ENCODE measurements at places on chromosomes 16 and 17.

GRCh38 chr16:19860166-19861041, 24.2 kb downstream of the GPRC5B start:
- peak; percentile 73 for DNase-seq

- DNase-seq, result no peak
Measured at GRCh38 chr17:57493171-57493570, 236.8 kb downstream of the MSI2 start.

- peak; percentile 33 for DNase-seq
Measured at GRCh38 chr16:55418586-55418985, 60.4 kb upstream of the MMP2 start.

GRCh38 chr17:76872221-76872873, 4.1 kb downstream of the MGAT5B start:
- peak; percentile 35 for DNase-seq

- DNase-seq, result no peak
Measured at GRCh38 chr17:50573866-50574611, 13.5 kb downstream of the CACNA1G start.

DNA sequence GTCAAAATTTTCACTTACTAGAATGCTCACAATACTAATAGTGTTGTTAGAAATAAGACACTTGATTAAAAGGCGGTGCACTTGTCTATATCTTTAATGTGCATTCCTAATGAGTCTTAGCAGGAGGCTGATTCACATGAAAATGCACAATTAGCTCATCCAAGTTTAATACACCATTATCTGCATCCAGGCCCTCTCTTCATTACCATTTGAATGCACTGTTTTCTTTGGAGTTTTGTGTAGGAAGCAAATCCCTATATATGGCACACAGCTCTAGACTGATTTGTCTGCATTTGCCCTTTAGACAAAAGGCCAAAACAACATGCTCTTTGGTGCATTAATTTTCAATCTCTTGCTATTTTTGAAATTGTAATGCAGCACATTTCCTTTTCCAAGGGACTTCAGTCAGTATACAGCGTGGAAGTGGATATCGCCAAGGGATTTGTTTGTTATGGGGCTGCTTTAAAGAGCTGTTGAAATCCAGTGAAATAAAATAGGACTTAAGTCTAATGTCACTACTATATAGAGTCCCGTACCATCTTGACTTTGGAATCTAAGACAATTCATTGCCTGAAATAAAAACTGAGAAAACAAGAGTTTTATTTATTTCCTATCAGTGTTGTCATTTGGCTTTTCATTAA, 257.6 kb upstream of the CPHXL start:
- DNase-seq, result no peak

GRCh38 chr17:67293251-67294203, 48.5 kb upstream of the HELZ start:
- DNase-seq, result peak; percentile 85

GRCh38 chr16:49096176-49096945, 185.3 kb downstream of the CBLN1 start:
- no peak for DNase-seq

DNA sequence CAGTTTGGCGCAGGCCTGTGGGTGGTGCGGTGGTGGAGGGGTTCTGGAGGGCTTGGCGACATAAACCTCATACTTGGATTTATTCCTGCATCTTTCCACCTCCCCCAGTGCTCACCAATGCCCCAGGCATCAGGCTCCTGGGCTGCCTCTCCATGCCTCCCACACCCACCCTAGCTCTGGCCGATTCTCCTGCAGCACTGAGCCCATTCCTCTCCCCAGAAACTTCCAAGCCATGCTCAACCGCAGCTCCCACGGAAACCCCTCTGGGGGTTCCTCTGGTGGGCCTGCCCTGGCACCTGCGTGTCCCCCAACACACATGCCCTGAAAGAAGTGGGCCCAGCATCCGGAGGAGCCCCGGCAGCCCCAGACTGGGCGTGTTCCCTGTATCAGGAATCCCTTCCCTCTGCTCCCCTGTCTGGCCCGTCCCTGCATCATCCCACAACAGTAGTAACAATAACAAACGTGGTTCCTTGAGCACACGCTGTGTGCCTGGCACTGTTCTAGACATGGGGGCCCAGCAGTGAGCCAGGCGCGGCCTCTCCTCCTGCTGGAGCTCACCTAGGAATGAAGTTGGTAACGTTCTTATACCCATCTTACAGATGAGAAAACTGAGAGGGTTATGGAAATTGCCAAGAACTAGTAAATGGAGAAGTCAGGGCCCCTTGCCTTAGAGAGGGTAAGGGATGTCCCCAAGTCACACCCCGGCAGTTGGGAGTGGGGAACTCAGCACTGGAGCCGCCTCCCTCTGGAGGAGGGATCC, 2.3 kb downstream of the PRSS21 start:
- DNase-seq, result peak; percentile 28

DNA sequence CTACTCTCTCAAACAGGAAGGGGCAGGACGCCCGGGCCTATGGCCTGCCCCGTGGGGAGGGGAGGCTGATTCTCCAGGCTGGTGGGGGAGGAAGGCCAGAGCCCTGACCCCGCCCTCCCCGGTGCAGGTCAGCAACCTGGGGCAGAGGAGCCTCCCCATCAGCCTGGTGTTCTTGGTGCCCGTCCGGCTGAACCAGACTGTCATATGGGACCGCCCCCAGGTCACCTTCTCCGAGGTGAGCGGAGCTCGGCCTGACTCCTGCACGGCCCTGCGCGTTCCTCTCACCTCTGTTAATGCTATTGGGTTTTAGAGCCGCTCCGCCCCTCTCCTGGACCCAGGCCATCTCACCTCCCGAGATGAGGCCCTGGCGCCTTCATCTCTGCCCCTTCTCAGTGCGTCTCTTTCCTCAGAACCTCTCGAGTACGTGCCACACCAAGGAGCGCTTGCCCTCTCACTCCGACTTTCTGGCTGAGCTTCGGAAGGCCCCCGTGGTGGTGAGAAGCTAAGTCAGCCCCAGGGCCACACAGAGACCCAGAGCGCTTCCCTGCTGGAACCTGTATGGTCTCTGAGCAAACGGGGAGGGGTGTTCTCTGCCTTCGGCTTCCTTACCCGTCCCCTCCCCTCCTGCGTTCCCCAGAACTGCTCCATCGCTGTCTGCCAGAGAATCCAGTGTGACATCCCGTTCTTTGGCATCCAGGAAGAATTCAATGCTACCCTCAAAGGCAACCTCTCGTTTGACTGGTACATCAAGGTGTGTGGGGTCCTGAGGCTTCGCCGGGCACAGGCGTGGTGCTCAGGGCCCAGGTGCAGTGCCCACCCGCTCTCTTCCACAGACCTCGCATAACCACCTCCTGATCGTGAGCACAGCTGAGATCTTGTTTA, 25.1 kb upstream of the ITGAX start:
- DNase-seq, result peak; percentile 72

DNA sequence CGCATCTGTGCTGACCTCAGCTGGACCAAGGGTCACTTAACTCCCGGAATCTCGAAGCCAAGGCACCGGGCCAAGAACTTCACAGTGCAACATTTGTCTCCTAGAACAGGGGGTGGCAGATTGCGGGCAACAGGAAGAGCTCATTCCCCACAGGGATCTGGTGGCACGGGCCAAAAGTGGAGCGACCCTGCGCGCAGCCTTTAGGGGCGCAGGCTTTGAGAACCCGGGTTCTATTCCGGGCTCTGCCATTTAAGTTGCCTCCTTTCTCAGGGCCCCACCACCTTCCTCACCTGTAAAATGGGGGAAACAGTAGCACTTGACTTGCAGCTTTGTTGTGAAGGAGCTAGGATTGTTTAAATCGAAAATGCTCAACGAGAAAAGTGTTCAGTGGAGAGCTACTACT, 651 bp downstream of the SHMT1 start:
- DNase-seq, result peak; percentile 74

- DNase-seq, result no peak
Measured at GRCh38 chr17:5203178-5203907, 11.7 kb upstream of the ZNF594 start.

DNA sequence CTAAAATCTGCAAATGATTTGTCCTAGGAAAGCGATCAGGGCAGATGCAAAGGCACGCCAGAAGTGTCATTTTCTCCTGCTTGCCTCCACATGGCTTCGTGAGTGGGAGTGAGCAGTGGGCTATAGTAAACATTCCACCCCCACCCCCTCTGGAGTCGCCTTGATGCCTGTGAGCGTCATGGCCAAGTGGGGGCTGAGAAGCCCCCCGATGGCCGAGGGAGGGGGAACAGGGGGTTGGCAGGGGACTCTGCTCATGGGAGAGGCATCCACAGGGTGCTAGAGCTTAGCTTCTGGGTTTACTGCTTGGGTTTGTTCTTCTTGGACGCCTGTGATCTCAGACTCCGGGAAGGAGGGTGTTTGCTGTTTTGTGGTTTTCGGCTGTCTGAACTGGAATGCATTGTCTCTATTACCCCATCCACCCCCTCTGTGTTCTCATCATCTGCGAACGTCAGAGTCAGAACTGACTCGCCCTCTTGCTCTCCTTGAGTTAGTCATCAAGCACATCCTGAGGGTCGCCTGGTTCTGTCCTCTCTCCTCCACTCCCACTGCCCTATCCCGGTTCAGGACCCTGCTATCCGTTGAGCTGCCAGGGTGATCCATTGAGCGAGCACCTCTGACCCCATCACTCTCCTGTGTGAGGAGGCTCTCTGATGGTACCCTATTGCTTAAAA, 15.4 kb downstream of the TNS4 start:
- no peak for DNase-seq

DNA sequence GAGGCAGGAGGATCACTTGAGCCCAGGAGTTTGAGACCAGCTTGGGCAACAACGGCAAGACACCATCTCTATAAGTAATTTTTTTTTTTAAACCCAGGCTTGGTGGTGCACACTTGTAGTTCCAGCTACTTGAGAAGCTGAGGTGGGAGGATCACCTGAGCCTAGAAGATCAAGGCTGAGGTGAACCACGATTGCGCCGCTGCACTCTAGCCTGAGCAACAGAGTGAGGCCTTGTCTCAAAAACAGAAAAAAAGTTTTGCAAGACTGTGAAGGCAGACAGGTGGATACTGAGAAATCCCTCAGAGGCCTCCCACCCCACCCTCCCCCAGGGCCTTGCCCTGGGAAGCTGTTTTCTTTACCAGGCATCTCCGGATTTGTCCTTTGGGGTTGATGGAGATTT, 125.4 kb downstream of the MGAT5B start:
- no peak for DNase-seq

DNA sequence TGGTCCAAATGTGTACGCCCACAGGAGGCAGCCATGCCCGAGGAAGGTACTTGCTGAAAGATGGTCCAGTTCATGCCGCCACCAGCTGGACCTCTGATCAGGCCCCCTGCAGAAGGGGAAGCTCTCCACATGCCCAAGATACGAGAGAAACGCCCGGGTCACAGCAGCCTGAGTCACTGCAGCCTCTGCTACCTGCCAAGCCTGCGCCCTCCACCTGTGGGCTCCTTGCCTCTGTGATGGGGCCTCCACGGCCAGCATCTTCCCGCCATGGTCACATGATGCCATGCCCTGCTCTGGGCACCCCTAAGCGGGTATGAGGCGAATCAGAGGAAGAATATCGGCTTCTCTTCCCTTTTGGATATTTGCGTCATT, 13.7 kb upstream of the KREMEN2 start:
- peak; percentile 26 for DNase-seq

DNA sequence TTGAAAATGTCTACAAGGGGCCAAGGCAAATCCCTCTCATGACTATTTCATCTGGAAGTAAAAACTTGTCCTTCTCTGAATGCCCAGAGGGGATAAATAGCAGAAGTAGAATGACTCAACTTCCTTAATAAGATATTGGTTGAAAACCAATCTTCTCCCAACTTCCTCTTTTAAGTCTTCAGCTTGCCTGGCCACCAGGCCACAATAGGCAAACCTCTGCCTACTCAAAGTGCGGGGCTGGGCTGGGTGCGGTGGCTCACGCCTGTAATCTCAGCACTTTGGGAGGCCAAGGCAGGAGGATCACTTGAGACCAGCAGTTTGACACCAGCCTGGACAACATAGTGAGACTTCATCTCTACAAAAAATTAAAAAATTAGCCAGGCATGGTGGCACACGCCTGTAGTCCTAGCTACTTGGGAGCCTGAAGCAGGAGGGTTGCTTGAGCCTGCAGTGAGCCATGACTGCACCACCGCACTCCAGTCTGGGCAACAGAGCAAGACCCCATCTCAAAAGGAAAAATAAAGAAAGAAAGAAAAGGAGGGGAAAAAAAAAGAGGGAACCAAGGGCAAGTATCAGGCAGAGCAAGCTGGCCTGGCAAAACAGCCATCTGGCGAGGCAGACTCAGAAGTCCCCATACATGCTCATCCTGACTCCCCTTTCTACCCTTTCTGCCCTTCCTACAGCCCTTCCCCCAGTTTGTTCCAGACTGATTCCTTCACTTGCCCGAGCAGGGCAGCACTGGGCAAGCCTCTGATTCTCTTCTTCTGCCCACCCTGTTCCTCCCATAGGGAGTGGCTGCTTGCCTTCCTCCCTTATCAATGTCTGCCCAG, 20.6 kb downstream of the MAP3K14 start:
- DNase-seq, result no peak

GRCh38 chr17:76343106-76343505, 10.6 kb downstream of the PRPSAP1 start:
- DNase-seq, result no peak

DNA sequence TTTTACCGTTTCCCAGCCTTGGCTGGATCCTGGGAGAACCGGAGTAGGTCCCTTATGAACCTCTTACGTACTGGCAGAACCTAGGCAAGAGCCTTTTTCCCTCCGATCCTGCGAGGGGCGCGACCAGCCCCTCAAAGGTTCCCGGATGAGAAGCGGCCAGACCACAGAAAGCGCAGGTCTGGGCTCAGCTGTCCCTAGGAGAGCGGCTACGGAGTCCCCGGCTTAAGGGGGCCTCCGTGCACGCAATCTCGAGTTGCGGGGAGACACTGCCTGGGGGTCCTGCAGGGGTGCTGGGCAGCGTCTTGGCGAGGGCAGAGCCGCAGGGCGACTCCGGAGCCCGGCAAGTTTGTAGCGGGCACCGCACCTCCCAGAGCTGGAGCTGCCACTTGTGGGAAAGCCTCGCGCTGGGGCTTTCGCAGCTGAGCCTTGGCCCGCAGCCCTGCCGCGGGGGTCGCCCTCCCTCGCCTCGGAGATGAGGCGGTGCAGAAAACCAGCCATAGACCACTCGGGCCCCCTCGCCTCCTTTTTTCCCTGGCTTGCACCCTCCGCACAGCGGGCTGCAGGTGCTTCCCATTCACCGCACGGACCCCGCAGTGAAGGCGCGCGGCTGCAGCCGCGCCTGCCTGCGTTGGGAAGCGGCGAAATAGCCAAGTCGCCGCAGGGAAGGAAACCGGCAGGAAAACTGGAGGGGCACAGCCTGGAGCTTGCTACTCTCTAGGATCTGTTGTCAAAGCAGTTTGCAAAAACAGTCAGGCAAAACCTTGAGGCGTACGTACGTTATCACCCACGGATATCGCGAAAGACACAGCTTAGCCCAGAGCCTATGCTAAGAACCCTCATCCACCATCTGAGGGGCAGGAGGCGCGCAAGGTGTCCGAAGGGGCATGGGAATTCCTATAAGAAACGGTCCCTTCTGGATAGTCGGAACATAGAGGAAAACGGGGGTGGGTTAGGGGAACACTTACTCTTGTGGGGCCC, 834 bp downstream of the CDH8 start:
- DNase-seq, result peak; percentile 71

DNA sequence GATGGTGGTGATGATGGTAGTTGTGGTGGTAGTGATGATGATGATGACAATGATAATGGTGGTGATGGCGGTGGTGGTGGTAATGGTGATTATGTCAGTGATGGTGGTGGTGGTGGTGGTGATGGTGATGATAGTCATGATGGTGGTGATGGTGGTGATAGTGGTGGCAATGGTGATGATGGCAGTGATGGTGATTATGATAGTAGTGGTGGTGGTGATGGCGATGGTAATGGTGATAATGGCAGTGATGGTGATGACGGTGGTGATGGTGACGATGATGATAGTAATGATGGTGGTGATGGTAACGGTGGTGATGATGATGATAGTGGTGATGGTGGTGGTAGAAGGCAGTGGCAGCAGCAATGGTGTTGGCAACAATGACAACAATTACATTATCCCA, 55.3 kb downstream of the RBFOX3 start:
- no peak for DNase-seq

Measured in H7 (cell line).